ENCODE measurements at places on chromosomes 11 and 22.

DNA sequence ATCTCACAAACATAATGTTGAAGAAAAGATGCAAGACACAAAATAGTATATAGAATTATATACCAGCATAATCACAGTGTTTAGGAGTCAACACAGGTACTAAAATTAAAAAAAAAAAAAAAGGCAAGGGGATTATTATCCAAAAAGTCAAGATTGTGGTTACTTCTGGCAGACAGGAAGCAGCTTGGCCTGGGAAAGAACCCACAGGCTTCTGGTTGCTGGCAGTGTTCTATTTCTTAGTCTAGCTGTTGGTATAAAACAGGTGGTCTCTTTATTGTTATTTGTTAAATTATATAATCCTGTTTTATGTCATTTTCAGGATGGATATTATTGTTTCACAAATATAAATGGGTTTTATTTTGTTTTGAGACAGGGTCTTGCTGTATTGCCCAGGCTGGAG, 54.0 kb downstream of the C11orf58 start:
- no peak for DNase-seq

DNA sequence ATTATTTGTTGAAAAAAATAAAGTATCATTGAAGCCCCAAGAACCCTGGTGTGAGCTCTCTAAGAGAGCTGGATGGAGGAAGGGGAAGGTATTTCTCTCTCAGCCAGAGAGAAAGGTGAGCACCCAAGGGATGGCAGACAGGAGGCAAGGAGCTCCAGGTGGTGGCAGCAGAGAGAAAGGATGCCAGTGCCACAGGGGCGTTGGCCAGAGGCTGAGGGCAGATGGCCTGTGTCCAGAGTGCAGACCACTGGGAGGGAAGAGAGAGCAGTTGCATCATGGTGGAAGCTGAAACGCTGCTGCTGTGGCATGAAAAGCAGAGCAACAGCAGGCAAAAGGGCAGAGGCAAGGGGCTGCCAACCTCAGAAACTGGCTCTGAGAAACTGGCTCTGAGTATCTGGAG, 8.5 kb downstream of the SPON1 start:
- DNase-seq, result no peak

DNA sequence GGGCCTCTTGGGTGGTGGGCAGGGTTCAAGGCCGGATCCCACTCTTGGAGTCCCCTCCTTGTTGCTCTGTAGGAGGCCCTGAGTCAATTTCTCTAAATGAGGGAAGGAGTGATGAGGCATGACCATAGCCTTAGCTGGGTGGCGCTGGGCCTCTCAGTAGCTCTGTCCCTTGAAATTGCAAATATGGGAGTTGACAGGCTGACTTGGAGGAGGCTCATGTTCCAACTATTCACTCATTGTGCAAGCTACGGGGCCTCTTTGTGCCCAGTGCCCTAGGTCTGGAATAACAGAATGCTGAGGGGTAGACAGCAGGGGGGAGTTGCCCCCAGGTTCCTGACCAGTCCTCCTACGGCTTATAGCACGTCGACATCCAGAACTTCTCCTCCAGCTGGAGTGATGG, 8.0 kb downstream of the SELENOM start:
- no peak for DNase-seq

- no peak for DNase-seq
Measured at GRCh38 chr11:95776859-95777258, 12.7 kb downstream of the FAM76B start.

DNA sequence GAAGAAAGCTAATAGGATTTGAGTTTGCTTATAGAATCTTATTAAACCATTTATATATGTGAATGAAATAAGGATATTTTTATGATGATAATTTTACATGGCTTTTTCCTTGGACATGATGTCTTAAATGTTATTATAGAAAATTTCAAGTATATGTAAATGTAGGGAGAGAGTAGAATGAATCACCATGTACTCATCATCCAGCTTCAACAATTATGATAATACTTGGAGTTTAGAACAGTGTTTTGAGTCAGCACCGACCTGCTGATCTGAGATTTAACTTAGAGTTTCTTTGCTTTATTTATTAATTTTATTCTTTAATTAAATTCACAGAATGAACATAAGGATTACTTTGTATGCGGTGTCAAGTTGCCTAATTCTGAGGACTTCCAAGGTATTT, 193.5 kb downstream of the UVRAG start:
- DNase-seq, result no peak

DNA sequence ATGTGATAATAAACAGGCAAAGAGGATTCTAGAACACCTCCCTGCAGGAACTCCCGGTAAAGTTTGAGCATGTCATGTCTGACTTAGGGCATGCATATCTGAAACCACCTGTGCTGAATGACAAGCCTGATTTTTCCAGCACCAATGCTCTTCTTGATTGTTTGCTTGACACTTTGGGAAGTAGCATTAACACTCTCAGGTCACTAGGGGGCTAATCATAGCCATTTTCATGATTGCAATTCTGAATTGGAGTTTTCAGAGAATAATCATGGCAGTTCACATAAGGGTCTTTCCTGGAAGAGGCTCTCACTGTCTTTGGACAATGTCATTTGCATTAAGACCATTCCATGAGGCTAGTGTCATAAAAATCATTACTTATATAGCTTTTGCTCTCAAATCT, 234.4 kb upstream of the MTNR1B start:
- no peak for DNase-seq

DNA sequence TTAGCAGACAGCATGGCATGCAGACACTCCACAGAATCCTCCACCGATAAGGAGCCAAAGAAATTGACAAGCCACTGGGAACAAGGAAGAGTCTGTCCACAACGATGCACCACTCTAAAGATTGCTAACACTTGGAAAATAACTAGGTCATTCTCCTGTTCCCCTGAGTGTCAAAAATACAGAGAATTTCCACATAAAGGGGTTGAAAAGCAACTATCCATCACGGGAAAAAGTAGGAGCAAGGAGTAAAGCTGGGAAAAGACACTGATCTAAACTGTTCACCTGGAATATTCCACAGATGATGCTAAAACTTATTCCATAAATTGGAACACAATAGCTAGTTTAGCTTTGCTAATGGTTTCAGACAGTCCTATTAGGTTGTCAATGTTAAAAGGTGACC, 47.0 kb upstream of the SLC25A1 start:
- DNase-seq, result no peak

GRCh38 chr11:78714539-78714938, 139.9 kb upstream of the NARS2 start:
- no peak for DNase-seq

DNA sequence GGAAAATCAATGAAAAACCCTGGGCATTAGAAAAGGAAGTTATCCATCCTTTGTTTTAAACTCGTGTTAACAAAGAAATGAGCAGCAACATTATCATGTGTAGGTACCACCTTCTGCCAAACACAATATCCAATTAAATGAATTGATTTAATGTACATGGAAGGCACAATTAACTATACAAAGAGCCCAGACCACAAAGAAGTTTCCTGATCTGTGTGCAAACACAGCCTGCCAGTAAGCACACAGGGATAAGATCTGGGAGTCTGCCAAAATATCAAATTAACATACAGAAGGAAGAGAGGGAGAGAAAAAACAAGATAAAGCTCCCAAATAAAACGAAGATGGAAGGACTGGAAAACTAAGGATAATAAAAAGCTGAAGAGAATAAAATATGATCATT, 54.1 kb upstream of the SLC25A1 start:
- DNase-seq, result no peak

DNA sequence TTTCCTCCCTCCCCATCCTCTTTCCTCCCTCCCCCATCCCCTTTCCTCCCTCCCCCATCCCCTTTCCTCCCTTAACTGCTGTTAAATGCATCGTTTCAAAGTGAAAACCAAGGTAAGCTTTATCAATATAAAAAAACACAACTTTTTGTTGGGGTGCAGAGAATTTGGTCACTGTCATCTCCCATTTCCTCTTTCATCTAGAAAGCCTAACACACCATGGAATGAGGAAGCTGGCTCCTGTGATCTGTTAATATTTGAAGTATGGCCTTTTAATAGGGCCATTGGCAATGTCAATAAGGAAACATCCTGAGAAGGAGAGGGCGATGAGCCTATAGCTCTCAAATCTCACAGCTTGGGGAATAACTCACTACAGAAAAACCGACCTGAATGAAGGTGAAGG, 7.0 kb downstream of the EXPH5 start:
- DNase-seq, result no peak

DNA sequence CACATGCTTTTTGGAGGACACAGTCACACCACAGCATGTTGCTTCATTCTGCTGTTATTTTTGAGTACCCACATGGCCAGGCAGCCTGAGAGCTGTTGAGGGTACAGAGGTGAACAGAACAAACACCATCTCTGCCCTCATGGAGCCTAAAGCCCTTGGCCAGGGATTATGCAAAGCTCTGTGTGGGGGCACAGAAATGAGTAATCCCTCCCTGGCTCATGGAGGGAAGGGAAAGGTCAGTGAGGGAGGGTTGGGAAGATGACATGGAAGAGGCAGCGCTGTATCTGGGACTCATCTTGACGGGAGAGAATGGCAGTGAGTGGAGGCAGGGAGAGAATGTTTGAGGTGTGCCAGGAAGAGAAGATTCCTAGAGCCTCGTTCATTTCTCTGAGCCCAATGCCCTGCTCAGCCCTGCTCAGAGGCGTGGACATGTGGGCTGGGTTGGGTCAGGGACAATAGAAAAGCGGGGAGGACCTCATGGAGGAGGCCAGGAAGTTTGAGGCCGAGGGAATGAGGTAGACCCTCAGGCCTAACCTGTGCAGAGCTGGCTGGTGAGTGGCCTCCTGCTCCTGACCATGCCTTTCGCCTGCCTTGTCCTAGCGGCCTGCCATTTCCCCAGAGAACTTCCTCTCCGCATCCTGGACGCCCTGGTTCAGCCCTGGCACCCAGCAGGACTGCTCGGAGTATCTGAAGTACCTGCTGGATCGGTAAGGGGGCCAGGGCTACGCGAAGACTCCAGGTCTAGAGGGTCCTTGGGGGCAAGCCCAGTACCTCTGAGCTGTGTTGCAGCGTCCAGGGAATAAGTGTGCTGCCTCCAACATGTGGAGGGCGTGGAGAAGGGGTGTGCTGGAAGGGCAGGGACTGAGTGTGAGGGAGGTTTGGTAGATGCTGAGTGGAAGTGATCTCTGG, 19.8 kb downstream of the USP35 start:
- no peak for DNase-seq

DNA sequence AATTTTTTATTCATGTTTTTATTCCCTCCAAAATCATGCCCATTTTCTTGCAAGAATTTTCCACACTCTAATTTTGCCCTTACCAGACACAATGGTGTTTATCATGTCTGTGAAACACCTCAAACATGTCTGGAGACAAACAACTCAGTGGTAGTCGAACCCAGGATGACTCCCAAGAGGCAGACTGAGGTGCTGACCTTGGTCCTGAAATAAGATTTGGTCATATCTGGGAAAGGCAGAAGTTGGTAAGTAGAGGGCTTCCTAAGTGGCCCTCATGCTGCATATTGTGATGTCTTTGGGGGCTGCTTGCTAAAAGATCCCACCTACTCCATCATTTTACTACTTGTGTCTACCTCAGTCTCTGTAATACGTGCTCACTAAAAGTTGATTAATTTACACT, 369.4 kb upstream of the ISX start:
- DNase-seq, result no peak

GRCh38 chr11:132983641-132983978, 548.7 kb downstream of the OPCML start:
- DNase-seq, result no peak

- DNase-seq, result no peak
Measured at GRCh38 chr11:19093976-19094375, 23.0 kb upstream of the ZDHHC13 start.

DNA sequence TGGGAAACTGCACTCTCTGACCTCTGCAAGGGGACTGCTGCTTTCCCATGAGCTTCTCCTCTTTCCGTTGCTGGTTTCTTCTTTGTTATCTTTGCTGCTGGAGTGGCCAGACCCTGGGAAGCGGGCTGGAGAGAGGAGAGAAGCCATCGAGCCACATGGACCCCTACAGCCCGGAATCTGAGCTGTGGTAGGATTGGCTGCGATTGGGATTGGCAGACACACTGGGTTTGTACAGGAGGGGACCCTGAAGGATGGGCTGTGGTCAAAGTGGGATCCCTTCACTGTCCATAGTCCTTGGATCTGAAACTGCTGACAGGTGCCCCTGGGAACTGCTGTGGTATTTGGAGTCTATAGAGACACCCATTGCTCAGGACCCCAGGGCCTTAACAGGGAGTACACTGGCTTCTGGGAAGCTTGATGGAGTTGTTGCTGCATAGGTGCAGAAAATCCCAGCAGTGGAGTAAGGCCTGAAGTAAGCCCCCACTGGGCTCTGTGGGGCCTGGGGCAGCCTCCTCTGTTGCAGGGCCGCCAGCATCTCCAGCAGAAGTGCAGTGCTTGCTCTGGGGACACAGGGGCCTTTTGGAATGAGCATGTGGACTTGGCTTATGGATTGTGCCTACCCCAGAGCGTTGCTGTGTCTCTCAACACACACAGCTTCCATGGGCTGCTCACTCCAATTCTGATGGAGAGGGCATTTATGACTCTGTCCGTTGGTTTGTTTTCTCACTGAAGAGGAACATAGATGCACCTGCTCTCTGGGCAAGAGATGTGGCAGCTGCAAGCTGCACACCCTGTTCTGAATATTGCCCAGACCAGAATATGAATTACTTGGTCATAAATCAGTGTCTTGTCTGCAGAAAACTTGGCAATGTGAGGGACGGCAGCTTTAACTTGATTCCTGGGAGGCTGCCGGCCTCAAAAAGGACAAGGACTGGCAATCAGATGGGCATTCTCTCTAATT, 32.0 kb downstream of the BCR start:
- no peak for DNase-seq

DNA sequence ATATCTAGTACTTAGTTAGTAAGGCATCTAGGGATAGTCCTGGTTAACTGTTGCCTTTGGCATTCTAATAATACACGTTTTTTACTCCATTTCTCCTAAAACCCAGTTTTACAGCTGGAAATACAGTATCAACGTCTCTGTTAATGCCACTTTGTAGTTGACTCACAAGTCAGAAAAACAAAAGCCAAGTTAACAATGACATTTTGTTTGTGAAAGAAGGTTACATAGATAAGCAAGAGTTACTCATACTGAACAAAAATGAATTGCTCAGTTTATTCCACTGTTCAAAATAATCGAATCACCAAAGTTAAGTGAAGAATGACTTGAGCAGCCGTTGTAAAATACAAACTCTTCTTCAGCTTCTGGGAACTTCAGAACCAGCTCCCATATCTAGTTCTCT, 540.3 kb downstream of the ETS1 start:
- DNase-seq, result no peak

DNA sequence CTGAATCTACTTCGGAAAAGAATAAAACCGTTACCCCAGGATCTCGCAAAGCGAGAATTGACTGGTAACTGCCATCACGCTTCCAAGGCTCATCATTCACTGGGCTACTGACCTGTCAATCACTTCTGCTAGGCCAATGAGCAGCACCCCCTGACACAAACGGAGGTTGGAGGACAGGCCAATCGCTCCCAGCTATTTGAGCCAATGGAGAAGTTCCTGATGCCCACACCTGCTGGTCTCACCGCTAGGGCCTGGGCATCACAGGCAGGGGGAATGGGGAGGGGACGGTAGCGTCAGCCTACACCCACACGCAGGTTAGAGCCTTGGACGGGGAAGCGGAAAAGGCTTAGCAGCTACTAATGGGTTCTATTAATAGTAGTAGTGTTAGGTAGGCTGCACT, 56.7 kb upstream of the CHST1 start:
- DNase-seq, result no peak

DNA sequence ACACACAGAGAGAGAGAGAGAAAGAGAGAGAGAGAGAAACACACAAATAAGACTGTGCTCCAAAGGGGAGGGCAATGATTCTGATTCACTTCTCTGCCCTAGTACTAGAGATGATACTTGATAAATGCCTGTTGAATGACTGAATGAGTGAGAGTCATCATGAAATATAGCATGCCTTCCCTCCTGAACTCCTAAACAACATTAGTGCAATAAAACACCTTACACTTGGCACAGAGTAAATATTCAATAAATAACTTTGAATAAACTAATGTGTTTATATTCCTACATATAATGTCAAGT, 511.2 kb upstream of the RAG2 start:
- no peak for DNase-seq
